ENCODE measurements at places on chromosomes 6 and 20.

- no peak for DNase-seq
These were observed 4.1 kb upstream of the RAB23 start for GRCh38 chr6:57226221-57226620.

DNA sequence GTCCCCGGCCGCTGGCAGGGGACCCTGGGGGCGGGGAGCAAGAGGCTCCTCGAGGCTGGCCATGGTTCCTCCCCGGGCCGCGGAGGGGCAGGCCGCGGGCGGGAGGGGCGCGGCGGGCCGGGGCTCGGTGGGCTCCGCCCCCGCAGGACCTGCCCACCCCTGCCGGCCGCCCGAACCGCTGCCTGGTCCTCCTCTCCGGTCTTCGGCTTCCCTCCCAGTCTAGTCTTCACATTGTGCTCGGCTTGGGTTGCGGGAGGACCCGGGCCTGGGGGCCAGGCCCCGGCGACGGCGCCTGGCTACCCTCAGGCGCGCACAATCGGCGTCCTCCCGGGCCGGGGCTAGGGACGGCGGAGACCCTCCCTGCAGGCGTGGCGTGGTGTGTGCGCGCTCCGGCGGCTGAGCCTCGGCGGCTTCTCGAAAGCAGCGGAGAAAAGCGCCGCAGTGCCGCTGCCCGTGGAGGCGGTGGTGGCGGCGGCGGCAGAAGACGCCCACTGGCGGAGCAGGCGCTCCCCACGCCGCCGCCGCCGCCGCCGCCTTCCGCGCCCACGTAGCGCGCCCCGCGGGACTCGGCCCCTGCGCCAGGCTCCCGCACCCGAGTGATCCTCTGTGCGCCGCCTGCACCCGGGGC, at the start of gene PDE10A:
TSS of gene PDE10A (minus strand) at position 493 of the 628 bp plus-strand sequence. CDS start at position 63, 430 bp downstream.
- DNase-seq: no peak

DNA sequence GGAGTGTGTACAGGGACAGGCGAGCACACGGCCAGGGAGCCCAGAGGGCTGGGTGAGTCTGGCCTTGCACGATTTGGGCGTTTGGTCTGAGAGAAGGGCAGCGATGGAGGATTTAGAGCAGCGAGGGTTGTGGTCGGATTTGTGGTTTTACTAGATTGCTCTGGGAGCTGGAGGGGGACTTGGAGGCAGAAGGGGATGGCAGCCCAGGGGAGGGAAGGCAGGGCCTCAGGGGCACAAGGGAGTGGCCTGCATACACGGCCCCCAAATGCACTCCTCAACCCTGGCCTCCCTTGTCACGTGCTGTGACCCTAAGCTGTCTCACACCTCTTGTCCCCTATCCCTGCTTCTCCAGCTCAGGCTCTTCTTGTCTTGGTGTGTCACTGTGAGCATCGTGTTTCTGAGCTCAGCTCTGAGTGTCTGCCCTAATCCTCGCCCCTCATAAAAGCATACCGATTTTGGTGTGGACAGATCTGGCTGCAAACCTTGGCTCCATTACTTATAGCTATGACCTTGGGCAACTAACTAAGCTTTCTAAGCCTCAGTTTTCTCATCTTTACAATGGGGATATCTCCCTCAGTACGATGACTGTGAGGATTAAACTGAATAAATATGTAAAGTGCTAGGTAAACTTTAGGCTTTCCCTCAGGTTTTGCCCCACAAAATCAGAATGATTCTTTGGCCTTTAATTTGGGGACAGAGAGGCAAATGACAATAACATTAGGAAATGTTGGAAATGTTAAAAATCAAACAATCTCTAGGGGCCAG, 120.1 kb upstream of the ARMC2 start:
- no peak for DNase-seq

DNA sequence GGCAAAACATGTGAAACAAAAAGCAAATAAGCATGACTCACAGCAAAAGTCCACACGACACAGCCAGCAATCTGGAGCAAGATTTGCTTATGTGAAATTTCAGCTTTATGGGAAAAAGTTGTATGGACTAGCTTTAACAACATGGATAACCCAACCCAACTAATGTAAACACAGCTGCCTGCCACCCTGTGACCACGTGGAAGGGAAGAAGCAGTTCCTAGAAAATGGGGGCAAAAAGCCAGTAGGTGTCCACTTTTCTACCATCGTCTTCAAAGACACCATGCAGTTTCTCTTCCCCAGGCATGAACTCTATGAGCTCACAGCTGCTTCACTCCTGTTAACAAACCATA, 425.4 kb upstream of the RNF217 start:
- no peak for DNase-seq

GRCh38 chr6:3340358-3340802, 81.6 kb downstream of the PSMG4 start:
- no peak for DNase-seq

- no peak for DNase-seq
These were observed 20.3 kb downstream of the ANKS1A start for GRCh38 chr6:34909320-34909883.

GRCh38 chr20:17374086-17374485, 147.2 kb downstream of the PCSK2 start:
- no peak for DNase-seq

- peak; percentile 28 for DNase-seq
These were observed 81.6 kb upstream of the PREP start for GRCh38 chr6:105484238-105485161.

DNA sequence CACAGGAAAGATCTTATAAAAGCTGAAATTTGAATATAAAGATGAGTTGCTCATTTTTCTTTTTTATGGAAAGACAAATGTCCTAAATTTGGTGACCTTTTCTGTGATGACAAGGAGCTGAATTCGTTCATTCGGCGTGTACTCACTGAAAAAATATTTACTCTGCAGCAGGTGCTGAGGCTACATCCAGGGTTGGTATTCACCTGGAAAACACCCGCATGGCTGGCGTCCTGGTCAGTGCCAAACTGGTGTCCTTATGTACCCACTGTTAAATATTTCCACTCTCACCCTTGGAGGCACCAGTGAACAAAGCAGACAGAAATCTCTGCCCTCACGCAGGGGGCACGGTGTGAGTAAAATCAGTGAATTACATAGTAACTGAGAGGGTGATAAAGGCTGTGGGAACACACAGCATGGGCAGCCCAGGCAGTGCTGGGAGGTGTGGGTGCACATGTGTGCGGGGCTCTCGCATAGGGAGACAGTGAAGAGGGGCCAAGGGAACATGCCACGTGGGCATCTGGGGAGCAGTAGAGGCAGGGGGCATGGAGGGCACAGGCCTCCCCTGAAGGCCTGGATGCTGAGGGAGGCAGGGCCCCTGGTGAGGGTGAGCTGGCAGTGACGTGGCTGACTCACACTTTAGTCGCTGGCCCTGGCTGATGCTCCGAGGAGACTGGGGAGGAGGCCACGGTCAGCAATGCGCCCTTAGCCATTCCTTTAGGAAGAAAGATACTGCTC, 89.7 kb downstream of the INSM1 start:
- no peak for DNase-seq

GRCh38 chr6:111804627-111805235, 68.5 kb downstream of the FYN start:
- peak; percentile 66 for DNase-seq

DNA sequence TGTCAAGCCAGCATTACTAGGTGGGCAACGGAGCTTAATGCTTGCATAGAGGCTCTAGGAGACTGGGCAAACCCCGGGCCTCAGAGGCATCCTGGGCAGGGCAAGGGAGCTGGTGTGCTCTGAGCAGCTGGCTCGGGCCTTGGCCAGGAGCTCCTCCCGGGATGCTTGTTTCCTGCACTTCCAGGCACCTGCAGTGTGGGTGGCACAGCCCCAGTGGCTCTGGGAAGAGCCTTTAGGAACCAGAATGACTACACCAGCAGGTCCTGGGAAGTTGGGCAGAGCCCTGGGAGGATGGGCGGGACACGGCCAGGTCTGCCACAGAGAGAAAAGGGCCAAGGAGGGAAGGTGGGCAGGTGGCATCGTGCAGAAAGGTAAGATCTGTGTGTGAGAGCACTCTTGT, 80.4 kb upstream of the CD93 start:
- DNase-seq: no peak

DNA sequence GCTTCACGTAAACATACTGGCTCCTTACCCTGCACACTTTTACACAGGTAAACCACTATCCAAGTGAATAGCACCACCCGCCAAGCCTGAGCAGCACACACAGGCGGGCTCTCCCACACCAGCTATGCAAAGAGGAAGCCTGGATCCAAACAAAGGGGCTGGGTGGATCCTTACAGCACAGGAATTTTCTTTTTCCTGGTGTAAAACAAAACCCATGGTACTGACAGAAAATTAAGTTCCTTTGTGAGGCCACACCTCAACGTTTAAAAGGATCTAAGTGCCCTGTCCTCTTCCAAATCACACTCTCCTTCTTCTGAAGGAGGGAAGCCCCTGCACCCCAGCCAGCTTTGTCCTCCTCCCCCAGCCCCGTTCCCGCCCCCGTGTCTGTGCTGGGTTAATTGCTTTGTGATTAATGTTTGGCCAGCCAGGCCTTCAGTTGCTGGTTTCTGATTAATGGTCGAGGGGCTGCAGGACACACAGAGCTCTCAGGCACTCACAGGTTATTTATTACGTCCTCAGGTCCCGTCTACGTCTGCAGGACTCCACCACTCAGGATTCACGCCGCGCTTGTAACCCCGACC, 6.1 kb downstream of the DACT2 start:
- DNase-seq: no peak

DNA sequence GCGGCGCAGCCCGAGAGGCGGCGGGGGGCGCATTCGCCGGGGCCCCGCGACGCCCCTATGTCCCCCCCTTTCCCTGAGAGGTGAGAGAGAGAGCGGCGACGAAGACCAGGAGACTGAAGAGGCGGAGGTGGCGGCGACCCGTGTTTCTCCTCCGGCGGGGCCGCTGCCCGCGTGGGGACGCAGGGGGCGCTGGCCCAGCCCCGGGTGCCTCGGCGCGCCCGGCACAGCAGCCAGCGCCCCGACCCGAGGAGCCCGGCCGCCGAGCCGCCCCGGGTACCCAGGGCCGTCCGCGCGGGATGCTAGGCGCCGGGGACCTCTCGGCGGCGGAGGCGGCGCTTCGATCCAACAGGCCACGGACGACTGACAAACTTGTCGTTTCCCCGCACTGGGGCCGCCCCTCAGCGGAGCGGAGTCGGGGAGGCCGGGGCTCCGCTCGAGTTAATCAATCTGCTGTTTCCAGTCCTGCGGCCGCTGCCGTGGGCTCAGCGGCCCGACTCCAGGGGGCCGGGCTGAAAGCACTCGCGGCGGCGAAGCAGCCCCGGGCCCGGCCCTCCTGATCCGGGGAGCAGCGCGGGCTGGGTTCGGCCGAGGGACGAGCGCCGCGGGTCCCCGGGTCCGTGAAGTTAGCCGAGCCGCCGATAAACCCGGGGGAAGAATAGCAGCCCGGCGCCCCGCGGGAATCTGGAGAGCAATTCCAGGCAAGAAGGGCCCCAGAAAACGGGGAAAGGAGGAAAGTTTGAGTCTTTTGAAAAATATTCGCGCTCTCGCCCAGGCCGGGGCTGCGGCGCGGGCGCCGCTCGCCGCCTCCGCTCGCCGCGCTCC, 631 bp downstream of the MDGA1 start:
- peak; percentile 64 for DNase-seq

DNA sequence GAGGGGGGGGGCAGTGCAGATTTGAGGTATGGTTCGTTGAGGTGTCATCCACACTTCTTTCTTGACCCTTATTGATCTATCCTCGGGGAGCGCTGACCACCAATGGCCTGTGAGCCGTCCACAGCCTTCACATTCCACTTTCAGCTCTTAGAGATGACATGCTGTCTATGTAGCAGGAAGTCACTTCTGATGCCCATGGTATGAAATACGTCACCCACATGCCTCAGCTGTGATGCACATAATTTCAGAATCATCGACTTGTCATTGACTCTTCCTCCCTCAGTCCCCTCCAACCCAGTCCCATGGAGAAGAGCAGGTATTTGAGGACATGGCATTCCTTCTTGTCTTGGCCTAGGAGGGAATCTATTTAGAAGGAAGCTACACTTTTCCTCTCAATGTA, 4.7 kb upstream of the ADGRF5 start:
- DNase-seq: no peak

DNA sequence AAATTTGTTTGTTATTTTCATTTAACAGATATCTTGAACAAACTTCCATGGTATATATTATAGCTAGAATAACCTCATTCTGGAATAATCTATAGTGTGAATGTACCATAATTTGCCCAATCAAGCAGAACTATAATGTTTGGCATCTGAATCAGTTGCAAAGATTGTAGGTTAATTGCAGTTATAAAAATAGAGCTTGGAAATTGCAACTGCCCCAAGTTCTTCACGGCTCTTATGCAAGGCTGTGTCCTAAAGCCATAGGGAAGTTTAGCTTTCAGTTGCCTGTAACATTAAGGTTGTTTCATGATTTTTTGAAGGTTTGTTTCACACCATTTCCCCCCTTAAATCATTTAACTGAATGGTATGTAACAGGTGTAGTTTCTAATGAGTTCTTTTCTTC, 19.4 kb downstream of the NQO2 start:
- no peak for DNase-seq

GRCh38 chr20:45987108-45987780, 15.2 kb upstream of the ZNF335 start:
- peak; percentile 69 for DNase-seq

DNA sequence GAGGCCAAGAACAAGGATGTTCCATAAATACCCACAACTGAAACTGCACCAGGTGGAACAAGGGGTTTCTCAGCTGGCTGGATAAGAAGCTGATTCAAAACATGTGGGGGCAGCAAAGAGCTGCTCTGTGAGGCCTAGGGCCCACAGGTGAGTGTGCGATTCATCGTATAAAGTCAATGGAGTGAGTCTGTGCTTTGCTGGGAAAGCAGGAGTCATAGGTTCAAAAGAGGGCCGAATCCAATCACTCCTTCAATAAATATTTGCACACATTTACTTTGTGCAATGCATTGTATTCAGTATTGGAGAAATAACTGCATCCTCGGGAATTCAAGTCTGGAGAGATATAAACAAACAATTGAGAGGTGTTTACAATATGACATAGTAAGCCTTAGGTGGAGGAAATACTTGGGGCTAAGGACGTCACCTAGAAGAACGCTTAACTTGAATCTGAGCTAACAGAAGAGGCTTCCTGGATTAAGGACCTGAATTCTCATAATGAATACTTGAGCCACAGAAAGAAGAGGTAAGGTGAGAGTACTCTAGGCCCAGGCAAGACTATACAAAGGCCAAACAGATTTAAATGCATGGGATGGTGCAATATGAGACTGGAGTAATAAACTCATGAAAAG, 83.7 kb upstream of the TMEM30A start:
- no peak for DNase-seq

DNA sequence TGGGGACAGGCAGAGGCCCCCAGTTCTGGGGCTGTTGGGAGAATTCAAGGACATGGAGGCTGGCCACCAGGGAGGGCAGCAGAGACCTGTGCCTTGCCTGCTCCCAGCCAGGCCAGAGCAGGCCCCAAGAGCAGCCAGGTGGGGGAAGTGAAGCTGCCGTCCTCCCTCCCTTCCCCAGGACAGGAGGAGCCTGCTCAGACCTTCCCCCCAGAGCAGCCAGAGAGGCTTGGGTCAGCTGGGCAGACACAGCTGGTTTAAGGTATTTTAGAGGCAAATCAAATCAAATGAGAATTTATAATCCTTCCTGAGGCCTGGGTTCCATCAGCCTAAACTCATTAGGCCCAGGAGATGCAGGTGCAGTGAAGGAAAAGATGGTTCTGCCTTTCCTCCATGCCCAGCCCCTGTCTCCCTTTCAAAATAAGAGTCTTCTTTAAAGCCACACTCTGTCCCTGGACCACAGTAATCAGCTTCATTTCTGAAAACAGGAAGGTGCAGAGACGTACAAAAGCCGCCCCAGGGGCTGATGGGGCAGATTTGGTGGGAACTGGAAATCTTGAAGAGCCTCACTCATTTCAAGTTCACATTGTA, 21.7 kb downstream of the BMP7 start:
- no peak for DNase-seq

Measured in GM06990 (cell line).